Head of caudate nucleus (tissue), 42 donors: ENCODE measurements at places on chromosomes 4 and X.

- DNase-seq = no peak
These were observed 48.2 kb downstream of the GUCY1B1 start for GRCh38 chr4:155807021-155807420.

GRCh38 chr4:11623726-11624037 lies 195.0 kb upstream of the HS3ST1 start:
- no peak for DNase-seq

DNA sequence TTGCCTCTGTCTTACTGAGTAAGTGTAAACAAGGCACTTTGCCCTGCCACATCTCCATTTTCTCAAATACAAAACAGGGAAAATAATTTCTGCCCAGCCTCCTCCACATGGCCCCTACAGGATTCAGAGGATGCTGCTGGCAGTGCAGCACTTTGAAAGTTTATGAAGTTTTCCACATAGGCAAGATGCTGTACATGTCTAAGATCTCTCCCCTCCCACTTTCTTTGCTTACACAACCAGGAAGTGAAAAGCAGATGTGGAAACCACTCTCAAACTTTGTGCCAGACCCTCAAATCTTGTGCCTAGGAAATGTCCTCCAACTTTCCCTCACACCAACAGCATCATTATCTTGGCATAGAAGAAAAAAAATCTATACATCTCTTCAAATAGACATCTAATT lies 257.0 kb upstream of the LDB2 start:
- DNase-seq = no peak

DNA sequence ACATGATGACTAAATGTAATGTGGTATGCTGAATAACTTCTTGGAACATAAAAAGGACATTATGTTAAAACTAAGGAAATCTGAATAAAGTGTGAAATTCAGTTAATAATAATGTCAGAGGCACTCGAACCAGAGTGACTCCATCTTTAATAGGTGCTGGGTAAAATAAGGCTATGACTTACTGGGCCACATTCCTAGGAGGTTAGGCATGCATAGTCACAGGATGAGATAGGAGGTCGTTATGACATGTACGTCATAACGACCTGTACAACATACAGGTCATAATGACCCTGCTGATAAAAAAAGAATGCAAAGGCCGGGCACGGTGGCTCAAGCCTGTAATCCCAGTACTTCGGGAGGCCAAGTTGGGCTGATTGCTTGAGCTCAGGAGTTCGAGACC lies 28.9 kb upstream of the OPHN1 start:
- DNase-seq = no peak

DNA sequence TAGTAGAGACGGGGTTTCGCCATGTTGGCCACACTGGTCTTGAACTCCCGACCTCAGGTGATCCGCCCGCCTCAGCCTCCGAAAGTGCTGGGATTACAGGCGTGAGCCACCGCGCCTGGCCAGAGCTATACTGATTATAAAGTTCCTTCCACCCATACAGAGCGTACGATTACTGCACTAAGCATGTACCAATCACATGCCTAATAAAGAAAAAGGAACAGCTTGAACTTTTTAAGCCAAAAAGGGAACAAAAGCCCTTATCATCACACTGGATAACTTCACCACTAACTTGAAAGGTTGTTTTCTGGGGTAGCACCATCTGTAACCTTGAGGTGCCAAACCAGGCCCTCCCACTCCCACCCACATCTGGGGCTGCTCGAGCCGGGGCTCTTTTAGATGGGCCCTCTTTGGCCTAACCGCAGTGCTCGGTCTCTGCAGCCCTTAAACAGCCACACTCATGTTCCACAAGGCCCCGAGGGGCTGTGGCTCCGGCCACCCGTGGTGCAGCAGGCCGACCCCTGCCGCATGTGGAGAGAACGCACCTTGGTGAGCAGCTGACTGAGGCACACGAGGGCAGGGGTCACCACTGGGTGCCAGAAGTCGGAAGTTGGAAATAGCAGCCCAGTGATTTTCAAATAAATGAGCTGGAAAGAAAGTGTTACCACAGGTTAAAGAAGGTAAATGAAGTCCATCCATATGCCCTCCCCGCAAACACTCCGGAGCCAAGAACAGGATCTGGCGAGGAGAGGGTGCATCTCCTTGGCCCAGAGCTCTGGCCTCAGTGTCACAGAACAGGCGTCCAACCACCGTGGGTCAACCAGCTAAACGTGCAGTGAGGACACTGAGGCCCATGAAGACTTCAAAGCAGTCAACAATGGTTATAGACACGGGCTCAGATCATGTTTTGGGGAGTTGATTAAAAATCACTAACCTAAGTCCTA lies 18.4 kb downstream of the NOP14 start:
- DNase-seq = no peak

DNA sequence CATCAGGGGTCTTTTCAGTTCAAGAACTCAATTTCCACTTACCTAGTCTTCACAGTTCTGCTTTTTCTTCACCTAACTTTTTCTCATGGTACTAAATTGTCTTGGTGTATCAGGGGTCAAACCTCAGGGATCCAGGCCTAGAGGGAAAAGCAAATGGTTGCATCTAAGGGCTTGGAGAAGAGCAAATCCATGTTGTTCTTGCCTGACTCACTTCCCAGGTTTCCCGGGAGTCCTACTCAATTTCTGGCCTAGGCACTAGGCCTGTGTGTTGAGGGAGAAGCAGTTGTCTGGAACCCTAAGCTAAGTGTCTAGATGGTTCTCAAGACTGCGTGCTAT lies 191.9 kb upstream of the STK26 start:
- no peak for DNase-seq

- DNase-seq = no peak
These were observed 119.1 kb downstream of the SH3RF1 start for GRCh38 chr4:169151671-169152070.

DNA sequence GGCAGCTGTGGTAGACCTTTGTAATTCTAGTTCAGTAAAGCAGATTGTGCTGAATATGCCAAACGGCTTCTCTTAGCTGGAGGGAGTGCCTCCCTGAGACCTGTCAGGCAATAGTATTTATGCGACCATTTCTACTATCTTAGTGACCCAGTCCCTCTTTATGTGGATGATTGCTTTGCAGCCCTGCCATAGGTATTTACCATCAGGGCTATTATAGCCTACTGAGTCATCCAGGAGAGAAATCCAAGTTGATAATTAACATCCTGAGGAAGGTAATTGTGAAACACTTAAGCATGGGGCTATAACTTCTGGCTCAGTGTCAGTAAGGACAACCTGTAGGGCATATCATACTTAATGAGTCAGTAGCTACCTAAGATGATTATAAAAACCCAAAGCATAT lies 103.9 kb upstream of the MAOA start:
- no peak for DNase-seq

GRCh38 chr4:120874792-120875774 lies 47.4 kb downstream of the PRDM5 start:
- no peak for DNase-seq

DNA sequence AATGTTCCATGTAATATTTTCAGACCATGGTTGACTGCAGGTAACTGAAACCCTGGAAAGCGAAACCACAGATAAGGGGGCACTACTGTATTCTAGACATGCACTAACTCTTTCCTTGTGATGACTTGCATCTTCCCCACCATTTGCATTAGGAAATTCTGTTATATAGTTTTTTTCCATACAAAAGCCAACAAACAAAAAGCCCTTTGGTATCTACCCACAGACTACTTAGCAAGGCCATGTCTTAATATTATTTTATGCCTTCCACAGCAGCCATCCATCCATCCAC lies 23.5 kb downstream of the OCIAD1 start:
- DNase-seq = no peak

DNA sequence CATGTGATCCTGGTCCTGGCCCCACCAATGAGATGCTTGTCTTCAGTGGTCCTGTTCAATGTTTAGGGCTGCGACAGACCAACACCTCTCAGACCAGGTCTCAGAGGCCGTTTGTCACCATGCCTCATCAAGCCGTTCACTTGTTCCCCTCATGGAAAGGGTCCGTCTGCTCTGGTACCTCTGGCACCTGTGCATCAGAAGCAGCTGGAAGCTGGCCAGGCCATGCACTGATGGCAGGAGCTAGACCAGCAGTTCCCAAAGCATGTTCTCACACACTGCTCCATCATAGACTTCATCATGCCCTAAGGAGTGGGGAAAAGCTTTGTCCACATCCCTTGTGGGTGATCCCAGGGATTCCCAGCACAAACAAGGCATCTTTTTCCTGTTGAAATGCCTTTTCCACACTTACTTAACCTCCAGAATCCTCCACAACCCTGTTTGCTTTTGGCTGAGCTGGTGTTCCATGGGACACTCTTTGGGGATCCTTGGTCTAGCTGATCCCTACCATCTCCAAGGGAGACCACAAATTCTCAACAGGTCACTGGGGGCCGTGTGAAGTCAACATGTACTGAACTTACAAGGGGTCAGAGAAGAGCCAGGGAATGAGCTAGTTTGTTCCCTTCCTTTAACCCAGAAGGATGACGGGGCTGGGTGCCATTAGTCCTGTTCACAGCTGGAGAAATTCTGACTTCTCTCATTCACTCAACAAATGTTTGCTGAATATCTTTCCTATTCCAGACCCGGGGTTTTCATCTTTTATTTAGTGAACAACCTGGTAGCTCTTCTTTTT lies 21.8 kb downstream of the SH3TC1 start:
- DNase-seq = no peak

DNA sequence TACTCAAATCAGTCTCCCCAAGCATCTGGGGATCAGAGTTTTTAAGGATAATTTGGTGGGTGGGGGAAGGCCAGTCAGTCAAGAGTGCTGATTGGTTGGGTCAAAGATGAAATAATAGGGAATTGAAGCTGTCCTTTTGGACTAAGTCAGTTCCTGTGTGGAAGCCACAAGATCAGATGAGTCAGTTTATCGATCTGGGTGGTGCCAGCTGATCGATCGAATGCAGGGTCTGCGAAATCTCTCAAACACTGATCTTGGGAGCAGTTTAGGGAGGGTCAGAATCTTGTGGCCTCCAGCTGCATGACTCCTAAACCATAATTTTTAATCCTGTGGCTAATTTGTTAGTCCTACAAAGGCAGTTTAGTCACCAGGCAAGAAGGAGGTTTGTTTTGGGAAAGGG lies 17.3 kb upstream of the GLUD2 start:
- no peak for DNase-seq

GRCh38 chr4:24582235-24582832 lies 2.0 kb downstream of the DHX15 start:
- DNase-seq = no peak

- no peak for DNase-seq
These were observed 20.2 kb upstream of the TMEM184C start for GRCh38 chr4:147596981-147597380.

- no peak for DNase-seq
These were observed 177.2 kb downstream of the VSIG4 start for GRCh38 chrX:65862638-65863037.
